Fibroblast of lung (primary cell): ENCODE measurements at places on chromosomes 11 and 22. TPM values are rescaled to one million over a fixed set of nuclear protein-coding genes. Genes with fewer than 3 reads are reported as not detected.

Gene ART5
- 0.50 and 0.77 TPM in 2 replicates for total RNA-seq

DNA sequence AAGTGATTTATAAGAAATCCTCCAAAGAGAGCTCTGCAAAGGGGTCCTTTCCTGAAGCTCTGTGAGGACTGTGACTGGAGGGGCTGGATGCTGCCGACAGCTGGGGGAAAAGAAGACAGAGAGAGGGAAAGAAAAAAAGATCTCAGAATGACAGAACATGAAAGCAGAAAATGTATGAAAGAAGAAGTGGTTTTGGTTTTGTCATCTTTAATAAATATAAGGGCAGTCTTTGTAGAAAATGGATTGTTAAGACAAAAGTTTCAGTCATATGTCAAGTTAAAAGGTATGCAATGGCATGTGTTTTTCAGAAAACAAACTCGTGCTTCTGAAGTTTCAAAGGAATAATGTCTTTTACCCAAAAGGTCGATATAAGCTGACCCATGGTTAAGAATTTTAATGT lies 105.5 kb downstream of the CCDC83 start:
- H3K27me3 ChIP-seq, result no peaks in the 10 kb centered on the region
- no peak overlapping the region for H3K27ac ChIP-seq
- no peak for DNase-seq
- peaks cover 7% of the 10 kb centered on the region for H3K36me3 ChIP-seq
- peaks cover 6% of the 10 kb centered on the region for H3K4me1 ChIP-seq

DNA sequence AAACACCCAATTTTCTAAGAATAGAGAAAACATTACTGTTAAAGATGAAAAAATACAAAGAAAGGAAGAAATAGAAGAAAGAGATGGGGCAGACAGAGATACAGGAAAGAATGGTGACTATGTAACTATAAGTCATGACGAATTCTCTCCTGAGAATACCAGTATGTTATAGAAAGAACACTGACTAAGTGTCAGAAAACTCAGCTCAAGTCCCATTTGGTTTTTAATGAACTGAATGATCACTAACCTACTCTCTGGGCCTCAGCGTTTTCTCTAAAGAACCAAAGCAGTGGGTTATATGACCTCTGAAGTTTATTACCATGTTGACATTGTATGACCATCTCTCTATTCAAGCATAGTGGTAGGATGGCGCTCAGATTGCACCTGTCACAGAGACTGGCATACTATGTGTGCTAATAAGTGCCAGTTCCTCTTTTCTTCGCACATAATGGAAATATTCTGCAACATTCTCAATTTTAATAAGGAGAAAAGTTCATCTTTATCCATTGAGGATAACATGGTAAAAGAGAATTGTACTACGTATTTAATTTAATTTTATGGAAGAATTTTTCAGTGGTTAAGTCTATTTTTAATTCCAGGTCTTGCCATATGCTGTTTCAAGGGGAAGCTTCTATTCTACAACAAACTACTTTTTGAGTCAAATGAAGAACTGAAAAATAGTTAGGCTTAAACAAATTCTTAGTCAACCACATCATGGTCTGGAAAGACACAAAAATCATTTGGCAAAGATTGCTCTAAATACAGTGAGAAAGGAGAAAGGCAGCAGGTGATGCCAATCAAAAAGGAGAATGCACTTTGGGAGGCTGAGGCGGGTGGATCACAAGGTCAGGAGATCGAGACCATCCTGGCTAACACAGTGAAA lies 25.0 kb upstream of the EED start:
- no peak for DNase-seq
- no peak overlapping the region for H3K4me3 ChIP-seq
- peaks cover 10% of the 10 kb centered on the region for H3K27me3 ChIP-seq
- H3K36me3 ChIP-seq, result no peaks in the 10 kb centered on the region
- H3K27ac ChIP-seq, result no peak overlapping the region

DNA sequence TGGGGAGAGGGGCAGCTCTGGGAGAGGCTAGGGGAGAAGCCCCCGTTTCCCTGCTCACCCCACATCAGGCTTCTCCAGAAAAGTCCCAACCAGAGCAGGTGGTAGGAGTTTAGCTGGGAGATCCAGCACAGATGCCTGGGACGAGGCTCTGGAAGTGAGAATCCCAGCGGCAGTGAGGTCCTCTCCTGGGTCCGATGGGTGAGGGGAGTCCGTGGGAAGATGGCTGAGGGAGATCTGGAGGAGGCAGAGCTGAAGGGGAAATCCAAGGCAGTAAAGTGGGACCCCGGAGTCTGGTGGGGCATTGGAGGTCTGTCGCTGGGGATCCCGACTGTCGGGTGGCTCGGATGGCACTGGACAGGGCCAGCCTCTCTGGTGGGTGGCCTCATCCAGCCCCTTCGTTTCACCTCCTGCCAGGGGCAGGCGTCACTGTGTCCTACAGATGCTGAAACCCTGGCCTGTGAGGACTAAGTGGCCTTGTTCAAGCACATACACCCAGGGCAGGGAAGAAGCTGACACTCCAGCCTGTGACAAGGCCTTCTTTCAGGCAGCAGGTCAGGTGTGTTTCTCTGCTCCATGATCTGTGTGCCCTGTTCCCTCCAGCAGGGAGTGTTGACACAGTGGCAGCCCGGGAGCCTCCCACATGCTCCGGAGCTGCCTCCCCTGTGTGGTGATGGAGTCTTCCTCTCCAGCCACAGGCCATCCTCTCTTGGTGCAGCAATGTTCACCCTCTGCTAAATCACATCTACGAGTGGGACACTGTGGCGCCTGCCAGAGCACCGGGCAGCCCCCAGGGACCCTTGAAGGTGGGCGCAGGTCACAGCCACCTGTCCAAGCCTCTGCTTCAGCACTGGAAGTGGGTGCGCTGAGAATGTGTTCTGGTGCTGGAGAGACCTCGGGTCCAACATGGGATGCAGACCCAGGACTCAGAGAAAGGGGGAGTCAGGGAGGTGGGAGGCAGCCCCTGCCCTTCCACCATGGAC lies 850.8 kb downstream of the BRD1 start:
- H3K4me1 ChIP-seq, result no peaks in the 10 kb centered on the region
- no peak for DNase-seq
- H3K27me3 ChIP-seq, result no peaks in the 10 kb centered on the region
- no peak overlapping the region for H3K4me3 ChIP-seq

DNA sequence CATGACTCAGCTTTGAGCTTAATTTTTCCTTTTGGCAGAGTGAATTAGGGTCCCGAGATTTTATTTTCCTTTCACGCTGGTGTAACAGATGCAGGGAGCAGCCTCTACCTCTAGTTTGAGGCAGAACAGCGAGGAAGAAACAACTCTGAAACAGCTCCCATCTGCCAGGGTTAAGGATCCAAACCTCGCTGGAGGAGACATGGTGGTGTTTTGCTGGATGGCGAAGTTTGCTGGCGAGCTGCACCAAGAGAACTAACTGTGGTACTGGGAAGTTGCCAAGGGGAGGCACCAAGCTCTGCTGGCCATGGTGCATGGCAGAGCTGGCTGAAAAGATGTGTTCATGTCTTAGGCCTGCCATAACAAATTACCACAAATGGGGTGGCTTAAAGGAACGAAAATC lies 7.6 kb upstream of the ALKBH3 start:
- H3K4me3 ChIP-seq, result no peak overlapping the region
- peaks cover 6% of the 10 kb centered on the region for H3K27me3 ChIP-seq

DNA sequence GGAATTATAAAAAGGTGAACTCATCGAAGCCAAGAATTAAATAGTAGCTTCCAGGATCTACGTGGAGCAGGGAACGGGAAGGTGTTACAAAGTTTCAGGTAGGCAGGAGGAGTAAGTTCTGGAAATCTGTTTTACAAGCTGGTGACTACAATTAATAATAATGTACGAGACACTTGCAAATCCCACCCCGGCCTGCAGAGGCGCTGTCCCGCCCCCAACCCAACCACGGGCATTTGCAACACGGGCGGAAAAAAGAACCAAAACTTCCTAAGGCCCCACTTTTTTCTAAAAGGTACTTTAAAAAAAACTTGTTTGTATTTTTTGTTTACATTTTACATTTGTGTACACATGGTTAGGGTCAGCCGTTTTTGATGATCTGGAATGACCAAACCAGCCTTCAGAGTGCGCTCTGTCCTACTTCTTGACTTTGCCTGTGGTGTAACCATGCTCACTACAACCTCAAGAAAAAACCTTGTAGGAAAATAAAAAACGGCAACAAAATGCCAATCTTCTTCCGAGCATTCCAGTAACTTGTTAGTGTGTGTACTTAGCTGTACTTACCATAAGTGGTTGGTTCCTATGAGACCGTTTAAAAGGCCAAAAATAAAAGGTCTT lies 449.6 kb upstream of the B3GAT1 start:
- H3K4me3 ChIP-seq, result no peak overlapping the region
- H3K36me3 ChIP-seq, result no peaks in the 10 kb centered on the region
- H3K4me1 ChIP-seq, result no peaks in the 10 kb centered on the region
- no peaks in the 10 kb centered on the region for H3K27me3 ChIP-seq
- no peak for DNase-seq
- H3K27ac ChIP-seq, result no peak overlapping the region

DNA sequence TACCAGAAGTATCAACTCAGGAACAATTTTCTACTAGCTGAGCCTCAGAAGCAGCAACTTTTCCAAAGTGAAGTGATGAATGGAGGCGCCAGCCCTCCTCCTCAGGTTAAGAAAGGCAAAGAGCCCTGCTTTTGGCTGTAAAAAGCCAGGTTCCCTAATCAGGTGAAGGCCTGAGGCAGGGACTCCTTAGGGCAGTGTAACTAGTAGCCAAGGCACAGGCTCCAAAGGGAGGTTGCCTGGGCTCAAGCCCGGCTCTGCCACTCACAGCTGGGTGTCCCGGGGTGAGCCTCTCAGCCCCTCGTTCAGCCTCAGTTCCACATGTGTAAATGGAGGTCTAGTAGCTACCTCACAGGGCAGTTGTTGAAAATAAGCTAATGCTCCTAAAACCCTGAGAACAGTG lies 19.5 kb downstream of the TSKU start:
- no peaks in the 10 kb centered on the region for H3K27me3 ChIP-seq
- peaks cover 12% of the 10 kb centered on the region for H3K4me1 ChIP-seq
- DNase-seq, result no peak
- H3K27ac ChIP-seq, result no peak overlapping the region
- no peak overlapping the region for H3K4me3 ChIP-seq
- H3K36me3 ChIP-seq, result no peaks in the 10 kb centered on the region
